NCI-H2081 (cell line): ENCODE measurements at places on chromosomes 2 and 18.

DNA sequence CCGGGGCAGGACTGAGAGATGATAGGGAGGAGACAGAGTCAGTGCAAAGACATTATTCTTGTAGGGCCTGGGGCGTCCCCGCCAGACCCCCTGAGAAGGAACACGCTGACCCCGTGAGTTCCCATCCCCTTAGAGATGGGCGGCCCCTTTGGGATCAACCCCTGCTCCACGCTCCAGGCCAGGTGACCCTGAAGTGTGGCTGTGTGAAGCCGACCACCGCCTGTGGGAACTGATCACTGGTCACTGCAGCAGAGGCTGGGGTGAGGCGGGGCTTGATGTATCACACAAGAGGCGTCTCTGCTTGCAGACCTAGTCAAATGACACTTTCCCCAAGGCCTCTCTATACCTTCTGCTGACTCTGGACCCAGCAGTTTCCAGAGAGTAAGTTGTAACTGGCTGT, 157.4 kb upstream of the TWIST2 start:
- DNase-seq = no peak

- no peak for DNase-seq
Measured at GRCh38 chr2:111099402-111099801, 21.3 kb upstream of the BCL2L11 start.

DNA sequence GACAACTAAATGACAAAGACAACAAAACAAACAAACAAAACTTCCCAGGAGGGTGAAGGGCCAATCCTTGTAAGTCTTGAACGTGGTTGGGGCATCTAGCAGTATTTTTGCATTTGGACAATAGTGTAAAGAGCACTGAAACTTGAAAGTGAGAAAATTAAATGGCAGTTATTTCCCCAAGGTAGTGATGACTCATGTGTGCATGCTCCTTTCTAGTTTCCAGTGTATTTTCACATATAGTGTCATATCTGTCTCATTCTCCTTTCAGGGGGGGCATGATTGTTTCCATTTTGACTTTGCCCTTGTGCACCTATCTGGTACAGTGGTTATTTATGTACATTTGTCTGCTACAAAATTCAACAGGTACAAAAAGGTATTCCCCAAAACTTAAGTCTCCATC, 39.5 kb downstream of the CERS6 start:
- DNase-seq = no peak

- no peak for DNase-seq
Measured at GRCh38 chr2:173028671-173029070, 47.0 kb upstream of the MAP3K20 start.

DNA sequence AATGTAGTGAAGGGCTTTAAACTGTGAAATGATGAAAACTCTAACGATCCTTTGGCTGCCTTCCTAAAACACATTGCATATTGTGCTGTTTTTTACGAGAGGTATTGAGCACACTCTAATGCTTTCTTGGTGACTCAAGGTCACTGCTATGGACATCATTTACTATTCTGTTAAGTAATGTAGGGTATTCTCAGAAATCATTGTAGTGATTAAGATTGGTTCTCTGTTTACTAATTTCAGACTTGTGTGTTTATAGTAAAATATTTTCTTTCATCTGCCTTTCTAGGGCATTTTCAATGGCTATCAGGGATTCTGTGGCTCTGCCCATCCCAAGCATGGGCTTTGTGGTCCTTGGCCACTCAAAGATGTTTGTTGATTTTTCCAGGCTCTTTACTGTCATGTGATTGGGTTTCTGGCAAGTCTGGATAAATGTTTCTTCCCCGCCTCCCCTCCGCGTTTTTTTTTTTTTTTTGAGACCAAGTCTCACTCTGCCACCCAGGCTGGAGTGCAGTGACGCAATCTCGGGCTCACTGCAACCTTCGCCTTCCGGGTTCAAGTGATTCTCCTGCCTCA, 29.3 kb downstream of the UBE2F start:
- DNase-seq = no peak

GRCh38 chr18:5620289-5620688, 76.5 kb upstream of the EPB41L3 start:
- no peak for DNase-seq

DNA sequence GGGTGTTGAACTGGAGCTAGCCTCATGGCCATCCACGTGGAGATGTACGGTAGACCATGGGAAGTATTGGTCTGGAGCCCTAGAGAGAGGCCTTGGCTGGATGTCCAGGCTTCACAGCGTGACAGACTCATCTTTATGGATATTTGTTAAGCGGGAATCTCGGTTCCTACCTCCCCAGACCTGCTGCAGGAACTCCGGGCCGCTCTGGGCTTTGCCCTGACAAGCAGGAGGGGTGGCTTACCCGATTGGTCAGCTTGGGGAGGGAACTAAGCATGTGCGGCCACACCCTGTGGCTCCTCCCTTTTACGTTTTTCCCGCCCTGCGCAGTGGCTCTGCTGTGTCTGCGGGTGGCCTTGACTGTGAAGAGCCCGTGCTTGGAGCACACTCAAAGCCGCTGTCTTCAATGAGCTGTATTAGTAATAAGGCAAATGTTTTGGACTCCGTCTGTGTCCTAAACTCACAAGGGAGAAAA, 52.3 kb downstream of the PAPOLG start:
- DNase-seq = no peak

DNA sequence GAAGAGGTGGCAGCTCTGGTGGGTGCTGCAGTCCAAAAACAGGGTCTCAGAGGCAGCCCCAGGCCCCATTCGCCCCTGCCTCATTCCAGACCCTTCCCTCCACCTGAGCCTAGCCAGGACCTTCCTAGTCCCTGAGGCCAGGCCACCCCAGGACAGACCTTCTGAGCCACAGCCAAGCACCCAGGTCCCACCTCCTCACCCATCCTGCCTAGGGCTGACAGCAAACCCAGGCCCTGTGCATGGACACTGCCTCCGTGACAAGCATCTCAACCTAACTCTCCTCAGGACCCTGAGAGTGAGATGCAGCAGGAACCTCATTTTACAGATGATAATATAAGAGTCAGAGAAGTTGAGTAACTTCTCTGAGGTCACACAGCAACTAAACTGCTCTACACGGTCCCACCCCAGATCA, 15.5 kb downstream of the ADRA2B start:
- no peak for DNase-seq

DNA sequence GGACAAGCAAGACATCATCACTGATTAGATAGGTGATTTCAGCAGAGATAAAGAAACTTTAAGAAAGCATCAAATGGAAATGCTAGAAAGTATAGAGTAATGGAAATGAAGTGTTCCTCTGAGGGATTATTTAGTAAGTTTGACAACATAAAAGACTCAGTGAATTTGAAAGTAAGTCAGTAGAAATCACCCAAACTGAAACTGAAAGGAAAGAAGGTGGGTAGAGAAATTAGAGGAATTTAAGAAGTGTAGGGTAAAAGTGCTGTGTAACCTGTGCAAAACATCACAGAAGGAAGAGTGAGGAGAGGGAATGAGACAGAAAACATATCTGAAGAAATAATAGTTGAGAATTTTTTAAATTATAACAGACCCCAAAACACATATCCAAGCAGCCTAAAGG, 343.1 kb downstream of the CBLN2 start:
- DNase-seq = no peak

DNA sequence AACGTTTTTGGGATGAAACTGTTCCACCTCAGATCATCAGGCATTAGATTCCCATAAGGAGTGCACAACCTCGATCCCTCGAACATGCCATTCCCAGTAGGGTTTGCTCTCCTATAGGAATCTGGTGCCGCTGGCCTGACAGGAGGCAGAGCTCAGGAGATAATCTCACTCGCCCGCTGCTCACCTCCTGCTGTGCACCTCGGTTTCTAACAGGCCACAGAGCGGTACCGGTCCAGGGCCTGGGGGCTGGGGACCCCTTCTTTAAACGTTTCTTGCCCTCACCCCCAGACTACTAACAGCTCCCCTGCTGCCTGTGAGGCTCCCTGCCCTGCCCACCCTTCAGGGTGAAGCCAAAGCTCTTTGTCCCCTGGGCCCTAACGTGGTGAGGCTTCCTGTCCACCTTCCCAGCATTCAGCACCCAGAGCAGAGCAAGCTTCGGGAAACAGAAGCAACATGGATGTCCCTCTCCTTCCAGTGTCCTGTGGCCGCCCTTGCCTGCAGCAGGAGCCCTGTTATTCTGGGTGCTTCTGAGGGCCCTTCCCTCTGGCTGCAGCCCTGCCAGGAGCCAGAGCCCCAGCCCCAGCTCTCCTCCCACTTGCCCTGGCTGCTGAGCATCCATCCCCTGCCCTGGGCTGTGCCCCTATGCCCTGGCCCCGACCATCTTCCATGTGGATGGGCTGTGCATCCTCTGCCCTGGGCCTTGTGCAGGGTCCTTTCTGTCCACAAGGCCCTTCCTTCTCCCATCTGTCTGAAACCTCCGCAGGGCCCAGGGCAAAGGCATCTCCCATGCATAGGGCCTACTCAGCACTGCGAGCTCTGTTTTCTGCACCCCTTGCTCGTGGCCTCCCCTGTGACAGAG, 140.1 kb downstream of the MBP start:
- no peak for DNase-seq

- DNase-seq = no peak
Measured at GRCh38 chr2:118548880-118549488, 298.5 kb downstream of the EN1 start.

DNA sequence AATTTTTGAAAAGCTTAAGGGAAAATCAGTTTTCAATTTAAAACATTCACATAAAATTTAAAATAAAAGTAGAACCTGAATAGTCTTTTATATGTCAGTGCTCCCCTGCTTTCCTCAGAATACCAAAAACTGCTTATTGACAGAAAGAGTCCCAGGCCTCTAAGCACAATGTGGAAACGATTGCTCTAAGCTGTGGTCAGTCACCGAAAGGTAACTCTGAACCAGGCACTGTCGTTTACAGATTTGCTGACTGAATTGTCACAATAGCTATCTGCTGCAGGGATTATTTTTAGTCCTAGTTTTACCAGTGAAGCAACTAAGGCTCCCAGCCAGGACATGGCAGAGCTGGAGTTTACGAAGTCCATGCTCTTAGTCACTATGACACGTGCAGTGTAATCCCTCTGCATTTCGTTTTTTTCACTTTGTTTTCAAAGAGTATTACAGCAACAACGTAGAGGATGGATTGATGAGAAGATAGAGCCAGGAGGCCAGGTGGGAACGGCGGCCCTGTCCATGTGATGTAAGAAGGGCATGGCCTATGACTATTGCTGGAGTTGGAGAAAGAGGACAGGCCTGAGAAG, 28.1 kb upstream of the TMEM247 start:
- DNase-seq = no peak

DNA sequence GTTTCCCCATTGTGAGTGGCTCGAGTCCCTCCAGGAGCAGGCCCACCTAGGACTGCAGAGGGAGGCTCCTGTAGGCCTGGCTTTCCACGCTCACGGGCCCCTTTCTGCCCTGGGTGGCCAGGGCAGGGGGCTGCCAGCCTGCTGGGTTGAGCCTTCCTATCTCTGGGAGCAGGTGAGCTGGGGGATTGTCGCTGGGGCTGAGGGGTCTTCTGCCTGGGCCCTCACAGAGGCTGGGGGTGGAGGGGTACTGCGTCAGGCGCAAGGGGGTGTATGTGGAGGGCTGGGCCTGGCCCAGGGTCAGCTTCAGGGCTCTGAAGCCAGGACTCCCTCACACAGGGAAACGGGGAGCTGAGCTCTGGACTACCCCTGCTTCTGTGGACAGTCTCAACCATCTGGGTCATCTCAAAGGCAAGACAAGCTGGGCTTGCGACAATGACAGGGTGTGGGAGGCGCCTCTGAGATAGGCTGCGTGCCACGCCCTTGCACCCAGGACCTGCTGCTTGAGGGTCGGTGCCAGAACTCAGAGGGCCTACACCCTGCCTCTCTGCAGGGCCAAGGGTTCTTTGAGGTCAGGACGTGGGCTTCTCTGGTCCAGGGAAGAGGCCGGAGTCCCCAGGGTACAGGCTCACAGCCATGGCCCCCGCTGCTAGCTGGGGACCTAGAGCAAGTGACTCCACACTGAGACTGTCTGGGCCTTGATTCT, 206.1 kb downstream of the TWIST2 start:
- DNase-seq = no peak

GRCh38 chr2:126399001-126399400, 257.0 kb upstream of the GYPC start:
- DNase-seq = no peak

DNA sequence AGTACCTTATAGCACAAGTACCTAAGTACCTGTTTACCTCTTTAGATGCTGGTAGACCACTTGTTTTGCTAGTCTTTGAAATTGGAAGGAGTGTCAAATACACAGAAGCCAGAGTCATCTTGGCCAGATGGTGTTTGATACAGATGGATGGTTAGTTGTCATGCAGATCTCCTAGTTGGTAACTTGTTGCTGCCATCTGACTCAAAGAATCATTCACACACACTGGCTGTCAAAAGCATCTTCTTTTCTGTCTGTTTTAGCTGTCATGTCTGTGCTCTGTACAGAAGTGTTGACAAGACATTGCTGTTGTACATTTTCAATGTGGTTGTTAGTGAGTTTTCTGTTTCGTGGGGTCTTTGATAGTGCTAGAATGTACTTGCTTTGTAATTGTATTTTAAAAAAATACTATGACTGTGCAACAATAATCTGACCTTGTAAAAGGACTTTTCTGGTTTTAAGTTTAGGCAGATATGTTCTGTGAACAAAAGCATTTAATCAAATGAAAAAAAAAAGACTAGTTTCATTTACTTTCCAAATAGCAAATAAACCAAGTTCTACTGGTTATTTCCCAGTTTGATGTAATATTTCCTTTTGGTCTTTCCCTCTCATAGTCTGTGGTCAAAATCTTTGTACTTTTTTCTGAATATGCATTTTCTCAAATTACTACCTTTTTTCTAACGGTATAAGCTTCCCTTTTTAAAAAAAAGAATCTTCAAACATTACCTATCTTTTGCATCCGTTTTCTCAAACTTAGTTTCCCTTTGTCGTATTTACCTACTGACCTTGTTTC, 39.9 kb downstream of the TANK start:
- no peak for DNase-seq

DNA sequence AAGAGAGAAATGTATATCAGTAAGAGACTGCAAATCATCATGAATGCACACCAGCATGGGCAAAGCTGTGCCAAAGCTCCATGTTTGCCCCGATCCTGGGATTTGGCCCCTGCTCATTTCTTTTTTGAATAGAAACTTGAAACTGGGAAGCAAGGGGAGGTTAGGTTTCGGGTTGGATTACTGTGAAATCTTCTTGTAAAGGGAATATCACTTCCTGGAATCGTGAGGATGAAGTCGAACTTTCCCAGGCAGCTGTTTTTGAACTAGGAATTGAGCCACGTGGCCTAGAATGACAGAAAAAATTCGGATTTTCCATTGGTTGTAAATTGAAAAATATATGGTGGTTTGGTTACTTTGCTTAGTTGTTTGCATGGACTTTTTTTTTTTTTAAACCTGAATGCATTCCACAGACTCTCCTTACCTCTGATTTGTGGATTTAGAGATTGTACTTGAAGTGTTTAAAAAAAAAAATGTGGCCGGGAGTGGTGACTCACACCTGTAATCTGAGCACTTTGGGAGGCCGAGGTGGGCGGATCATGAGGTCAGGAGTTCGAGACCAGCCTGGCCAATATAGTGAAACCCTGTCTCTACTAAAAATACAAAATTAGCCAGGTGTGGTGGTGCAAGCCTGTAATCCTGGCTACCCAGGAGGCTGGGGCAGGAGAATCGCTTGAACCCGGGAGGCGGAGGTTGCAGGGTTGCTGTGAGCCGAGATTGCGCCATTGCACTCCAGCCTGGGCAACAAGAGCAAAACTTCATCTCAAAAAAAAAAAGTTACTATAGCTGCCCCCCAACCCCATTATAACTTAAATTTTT, 32.1 kb downstream of the GRHL1 start:
- DNase-seq = no peak

GRCh38 chr2:33316328-33316727, 160.1 kb upstream of the RASGRP3 start:
- DNase-seq = no peak
